Natural killer cell treated with Interleukin-12 subunit alpha and Interleukin-12 subunit beta and Interleukin-15 and Interleukin-18, amount 100 ng/mL, for 72 hours (primary cell): ENCODE measurements at places on chromosomes 5 and 9.

DNA sequence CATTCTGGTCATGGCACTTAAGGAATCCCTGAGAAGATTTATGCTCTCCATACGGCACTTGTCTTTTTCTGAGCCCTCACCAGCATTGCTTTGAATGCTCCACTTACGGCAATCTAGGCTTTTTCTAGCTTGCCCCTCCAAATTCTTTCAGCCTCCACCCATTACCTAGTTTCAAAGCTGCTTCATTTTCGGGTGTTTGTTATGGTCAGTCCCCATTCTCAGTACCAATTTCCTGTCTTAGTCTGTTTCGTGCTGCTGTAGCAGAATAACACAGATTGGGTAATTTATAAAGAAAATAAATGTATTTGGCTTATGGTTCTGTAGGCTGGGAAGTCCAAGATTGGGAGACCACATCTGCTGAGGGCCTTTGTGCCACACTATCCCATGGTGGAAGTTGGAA, 42.0 kb downstream of the ARHGEF28 start:
- DNase-seq = no peak

- no peak for DNase-seq
These were observed 4.2 kb upstream of the DELE1 start for GRCh38 chr5:141919218-141920119.

DNA sequence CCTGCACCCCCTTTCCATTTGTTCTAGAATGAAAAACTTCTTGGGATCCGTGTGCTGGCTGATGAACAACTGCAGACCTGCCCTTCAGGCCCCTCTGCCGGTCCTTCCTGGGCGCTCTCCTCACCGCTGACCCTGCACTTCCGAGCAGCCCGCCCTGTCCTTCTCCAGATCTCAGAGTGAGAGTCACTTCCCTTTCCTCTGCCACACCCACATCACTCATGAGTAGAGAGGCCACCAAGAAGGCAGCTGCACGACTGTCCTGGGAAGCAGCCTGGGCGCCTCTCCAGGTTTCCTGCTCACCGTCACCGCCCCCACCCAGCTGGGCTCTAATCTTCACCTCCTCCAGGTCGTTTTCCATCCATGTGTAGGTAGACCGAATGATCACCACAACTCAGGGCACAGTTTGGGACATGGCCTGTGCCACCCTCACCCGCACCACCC, 35.0 kb upstream of the NSMF start:
- no peak for DNase-seq

DNA sequence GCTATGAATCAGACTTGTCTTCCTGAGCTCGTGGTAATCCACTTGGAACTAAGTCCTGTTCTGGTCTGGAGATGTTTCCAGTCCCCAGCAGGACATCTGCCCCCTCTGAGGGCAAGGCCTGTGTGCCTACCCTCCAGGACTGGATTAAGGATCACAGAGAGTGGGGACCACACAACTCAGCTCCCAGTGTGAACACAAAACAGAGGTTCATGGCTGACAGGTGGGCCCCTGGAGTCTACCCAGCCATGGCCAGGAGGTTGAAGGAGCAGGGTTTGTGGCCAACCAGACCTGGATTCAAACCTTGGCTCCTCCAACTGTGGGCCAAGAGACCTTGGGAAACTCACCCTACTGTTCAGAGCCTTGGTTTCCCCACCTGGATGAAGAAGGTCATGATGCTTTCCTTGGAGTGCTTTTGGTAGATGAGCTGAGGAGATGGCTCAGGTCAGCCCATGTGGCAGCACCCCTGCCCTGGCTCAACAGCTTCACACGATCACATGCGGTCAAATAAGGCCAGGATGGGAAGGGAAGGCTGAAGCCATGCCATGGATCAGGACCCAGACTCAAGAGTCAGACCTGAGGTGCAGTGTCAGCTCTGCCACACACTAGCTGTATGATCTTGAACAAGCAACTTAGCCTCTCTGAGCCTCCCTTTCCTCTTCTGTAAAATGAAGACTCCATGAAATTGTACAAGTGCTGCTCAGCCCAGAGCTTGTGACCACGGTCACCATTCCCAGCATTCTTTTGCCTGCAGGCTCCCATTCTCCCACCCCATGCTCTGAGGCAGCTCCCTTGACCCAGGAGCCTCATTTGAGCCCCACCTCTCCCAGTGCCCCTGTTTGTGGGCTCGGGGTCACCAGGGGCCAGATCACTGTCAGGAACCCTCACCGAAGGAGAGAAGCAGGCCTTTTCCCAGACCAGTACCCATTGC, 27.3 kb upstream of the ANGPTL2 start:
- DNase-seq = no peak

- DNase-seq = no peak
These were observed 244.1 kb downstream of the ADGRV1 start for GRCh38 chr5:90802474-90803317.

DNA sequence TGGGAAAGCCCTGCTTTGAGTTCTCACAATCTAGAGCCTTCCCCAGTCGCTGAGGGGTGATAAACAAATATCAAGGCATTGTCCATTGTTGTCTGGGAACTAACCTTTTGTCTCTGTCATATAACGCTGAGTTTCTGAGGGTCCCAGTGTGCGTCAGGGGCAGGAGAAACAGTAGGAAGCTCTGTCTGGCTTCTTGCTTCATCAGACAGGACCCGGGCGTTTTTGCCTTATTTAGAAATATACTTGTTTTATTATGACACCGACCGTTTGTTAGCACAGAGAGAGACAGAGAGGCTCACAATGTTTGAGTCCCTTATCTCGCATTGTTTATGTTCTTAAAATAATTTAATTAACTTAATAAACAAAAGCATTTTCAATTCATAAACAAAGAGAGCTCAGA, 204.9 kb upstream of the GAS1 start:
- no peak for DNase-seq

DNA sequence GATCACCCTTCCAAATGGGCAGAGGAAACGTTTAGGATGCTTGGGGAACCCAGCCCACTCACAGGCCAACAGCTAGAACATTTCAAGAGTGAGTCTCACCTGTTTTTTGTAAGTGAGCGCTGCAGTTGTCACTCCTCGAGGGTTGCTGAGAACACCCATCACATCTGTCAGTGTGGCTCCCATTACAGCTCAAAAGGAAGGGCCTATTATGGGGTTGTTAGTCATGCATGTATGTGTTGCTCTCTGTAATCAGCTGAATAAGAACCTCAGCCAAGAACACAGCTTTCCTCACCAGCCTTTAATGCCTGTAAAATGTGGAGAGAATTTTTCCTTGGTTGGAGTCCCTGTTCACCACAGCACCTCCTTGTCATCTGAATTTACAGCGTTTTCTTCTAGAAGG, 196.3 kb upstream of the KLF4 start:
- DNase-seq = no peak

DNA sequence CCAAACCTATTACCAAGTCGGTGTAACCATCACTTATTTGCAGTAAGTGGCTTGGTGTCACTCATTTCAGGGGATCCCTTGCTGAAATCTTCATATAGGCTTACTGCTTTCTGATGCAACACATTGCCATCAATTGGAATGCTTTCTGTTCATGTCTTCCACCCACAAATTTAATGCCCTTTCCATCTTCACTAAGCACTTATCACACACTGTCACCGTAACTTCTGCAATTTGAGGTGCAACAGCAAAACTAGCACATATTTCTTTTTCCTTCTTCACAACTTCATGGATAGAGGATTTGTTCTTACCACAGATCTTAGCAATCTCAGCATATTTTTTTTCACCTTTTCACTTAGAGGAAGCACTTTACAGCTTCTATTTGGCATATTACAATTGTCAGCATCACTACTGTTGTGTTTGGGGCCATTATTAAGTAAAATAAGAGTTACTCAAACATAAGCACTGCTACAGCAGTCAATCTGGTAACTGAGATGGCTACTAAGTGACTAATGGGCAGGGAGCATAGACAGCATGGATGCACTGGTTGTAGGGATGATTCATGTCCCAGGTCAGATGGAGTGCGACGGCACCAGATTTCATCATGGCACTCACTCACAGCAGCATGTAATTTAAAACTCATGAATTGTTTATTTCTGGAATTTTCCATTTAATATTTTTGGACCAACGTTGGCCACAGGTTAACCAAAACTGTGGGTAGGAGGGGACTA, 70.1 kb downstream of the PIP5K1B start:
- DNase-seq = no peak

GRCh38 chr5:133741396-133741795, 129.1 kb upstream of the FSTL4 start:
- DNase-seq = no peak

- DNase-seq = no peak
These were observed 94.2 kb upstream of the SLIT3 start for GRCh38 chr5:169395136-169395535.

DNA sequence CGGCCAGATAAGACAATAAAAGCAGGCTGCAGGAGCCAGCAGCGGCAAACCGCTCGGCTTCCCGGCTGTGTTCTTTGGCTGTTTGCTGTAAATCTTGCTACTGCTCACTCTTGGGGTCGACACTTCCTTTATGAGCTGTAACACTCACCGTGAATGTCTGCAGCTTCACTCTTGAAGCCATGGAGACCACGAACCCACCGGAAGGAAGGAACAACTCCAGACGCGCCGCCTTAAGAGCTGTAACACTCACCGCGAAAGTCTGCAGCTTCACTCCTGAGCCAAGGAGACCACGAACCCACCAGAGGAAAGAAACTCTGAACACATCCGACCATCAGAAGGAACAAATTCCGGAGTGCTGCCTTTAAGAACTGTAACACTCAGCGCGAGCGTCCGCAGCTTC, 451.7 kb downstream of the AGTPBP1 start:
- DNase-seq = peak; percentile 65

- DNase-seq = no peak
These were observed 225.7 kb downstream of the FRMD3 start for GRCh38 chr9:83312537-83312936.

DNA sequence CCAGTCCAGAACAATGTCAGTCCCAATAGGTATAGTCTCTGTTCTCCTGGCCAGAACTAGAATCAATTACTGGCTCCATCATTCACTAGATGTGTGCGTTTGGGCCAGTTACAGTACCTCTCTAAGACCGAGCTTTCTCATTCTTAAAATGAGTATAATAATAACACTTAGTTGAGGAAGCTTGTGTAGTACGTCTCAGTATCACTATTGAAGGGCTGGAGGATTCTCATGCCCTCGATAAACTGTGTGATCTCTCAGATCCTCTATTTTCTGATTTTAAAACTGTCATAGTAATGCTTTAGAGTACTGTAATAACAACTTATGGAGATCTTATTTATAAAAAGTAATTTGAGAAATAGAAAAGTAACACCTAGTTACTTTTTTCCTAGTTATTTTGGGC, 50.7 kb downstream of the CDKN2A start:
- no peak for DNase-seq

GRCh38 chr5:171830686-171831085, 45.1 kb downstream of the SMIM23 start:
- no peak for DNase-seq

DNA sequence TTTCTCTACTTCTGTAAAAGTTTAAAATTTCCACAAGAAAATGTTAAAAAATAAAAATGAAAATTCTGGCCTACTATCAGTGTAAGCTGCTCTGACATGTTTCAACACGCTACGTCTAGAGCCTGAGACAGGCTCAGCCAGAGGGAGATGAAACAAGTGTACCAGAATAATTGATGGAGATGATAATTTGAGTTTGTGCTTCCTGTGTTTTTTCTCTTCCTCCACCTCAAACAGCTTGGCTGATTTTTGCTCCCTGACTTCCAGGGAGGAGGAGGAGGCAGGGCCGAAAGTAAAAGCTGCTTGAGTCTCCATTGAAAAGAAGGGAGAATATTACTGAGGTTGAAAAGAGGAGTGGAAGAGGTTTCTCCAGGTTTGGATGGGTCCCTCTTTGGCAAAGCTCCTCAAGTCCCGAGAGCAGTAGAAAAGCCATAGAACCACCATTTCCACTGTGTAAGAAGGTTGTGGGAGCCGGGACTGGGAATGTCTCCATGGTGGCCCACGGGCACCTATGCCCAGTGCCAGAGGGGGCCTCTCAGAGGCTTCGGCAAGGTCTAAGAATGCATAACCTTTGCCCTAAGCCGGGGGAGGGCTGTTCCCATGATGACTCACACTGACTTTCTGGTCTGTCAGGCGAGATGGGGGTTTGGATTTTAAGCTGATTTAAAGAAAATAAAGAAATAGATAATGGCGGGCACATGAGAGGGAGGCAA, 95.1 kb downstream of the HRH2 start:
- no peak for DNase-seq

GRCh38 chr5:40021007-40021406, 596.2 kb upstream of the DAB2 start:
- no peak for DNase-seq

DNA sequence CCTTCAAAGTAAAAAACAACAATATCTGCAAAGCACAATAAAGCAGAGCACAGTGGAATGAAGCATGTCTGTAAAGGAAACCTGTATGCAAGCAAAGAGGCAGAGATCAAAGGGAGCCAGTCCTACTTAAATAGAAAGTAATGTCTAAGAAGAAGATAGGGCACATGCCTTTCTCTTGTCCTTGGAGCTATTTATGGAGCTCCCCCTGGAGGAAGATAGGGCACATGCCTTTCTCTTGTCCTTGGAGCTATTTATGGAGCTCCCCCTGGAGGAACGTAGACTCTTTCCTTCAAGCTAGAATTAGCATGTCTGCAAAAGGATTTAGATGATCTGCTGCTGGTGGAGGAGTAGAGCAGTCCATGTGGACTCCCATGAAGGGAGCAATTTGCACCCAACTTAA, 168.1 kb upstream of the RASEF start:
- no peak for DNase-seq

- DNase-seq = no peak
These were observed 49.3 kb downstream of the RICTOR start for GRCh38 chr5:39024884-39025283.
